ENCODE measurements at places on chromosomes 2 and 18.
A peak's percentile ranks its signal among the peaks of the same experiment; 100 is the strongest.

DNA sequence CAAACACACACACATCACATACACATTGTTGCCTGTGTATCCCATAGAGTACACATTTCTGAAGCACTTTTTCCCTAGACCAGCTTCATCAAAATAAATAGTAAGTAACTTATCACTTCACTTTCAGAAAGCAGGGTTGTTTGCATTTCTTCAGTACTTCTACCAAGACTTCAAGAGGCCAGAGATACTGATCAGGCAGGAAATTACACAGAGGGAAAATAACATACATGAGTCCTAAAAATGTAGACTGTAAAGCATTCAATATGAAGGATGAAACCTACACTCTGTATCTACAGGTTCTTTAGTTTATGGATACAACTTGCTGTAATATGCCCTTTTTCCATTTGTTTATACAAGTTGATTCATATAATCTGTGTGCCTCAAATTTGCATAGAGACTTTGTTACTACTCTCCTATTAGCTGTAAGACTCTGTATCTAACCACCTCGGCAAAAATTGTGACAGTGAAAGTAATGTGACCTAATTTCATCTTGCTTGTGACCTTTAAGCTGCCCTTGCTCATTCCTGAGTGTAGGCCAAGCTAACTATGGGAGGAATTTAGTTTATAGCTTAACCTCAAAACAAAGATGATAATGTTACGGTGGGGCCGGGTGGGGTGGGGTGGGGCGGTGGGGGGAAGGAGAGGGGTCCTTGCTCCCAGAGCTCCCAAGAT is 228.9 kb upstream of the SPOPL start:
- DNase-seq: no peak
- H3K27ac ChIP-seq: no peak overlapping the region
- H3K36me3 ChIP-seq: no peaks in the 10 kb centered on the region
- H3K4me3 ChIP-seq: no peak overlapping the region
- no peaks in the 10 kb centered on the region for H3K27me3 ChIP-seq
- H3K4me1 ChIP-seq: peaks cover 5% of the 10 kb centered on the region

DNA sequence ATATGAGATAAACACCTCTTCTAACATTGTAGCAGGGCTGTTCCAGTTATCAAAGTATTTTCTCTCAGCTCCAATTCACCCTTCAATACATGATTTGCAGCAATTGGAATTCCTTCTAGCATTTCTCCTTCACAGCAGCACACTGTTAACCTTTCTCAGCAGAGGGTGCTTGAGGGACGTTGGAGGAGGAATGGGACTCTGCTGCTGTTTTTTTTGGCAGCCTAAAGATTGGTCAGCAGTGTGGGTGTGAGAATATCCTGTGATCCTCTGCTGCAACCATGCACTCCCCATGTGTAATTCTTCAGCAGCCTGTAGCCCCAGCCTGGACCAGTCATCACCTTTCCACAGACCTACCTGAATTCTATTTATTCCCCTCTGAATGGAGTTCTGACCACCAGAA is 1708.9 kb upstream of the CELF4 start:
- no peaks in the 10 kb centered on the region for H3K27me3 ChIP-seq
- H3K27ac ChIP-seq: no peak overlapping the region
- DNase-seq: no peak
- H3K4me3 ChIP-seq: no peak overlapping the region

- H3K4me1 ChIP-seq: peaks cover 37% of the 10 kb centered on the region
- DNase-seq: no peak
- H3K4me3 ChIP-seq: no peak overlapping the region
- H3K27ac ChIP-seq: no peak overlapping the region
- H3K27me3 ChIP-seq: no peaks in the 10 kb centered on the region
Measured at GRCh38 chr2:74387346-74387745, 7.2 kb upstream of the DCTN1 start.

DNA sequence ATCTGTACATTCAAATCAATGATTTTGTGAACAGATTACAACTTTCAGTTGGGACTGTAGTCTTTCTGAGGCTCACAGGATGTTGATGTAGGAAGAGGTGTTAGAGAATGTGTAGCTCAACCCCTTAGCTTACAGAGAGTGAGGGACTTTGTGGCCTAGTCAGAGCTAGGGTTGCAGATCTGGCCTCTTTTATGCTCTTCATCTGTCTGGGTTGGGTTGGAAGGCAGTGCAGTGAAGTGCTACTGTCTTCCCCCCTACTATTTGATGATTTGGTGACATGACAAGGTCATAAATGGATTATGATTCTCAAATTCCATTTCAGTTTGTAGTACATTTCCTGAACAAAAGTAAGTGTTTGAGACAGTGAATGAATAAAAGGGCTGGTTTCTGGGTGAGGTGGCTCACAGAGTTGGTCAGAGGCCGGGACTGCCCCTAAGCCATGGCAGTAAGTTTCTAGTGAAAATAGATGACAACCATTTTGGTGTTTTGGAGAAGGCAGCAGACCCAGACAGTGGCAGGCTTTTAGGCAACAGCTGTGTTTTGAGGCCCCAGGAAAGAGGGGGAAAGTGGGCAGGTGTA is 21.6 kb downstream of the MAP4K4 start:
- no peaks in the 10 kb centered on the region for H3K4me1 ChIP-seq
- H3K36me3 ChIP-seq: no peaks in the 10 kb centered on the region

DNA sequence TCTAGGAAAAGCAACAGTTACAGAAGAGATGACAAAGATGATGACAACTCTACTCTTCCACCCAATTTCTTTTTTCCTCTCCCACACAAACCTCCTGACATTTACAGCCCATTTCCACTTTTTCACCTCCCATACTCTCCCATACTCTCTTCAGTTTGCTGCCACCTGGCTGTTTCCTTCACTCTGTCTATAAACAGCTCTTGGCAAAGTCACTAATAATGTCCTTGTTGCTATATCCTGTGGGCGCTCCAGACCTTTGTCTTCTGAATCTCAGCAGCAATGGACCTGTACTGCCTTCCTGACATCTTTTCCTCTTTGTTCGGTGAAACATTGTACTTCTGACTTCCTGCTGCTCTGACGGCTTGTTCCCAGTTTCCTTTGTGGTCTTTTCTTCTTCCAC is 60.7 kb upstream of the CAVIN2 start:
- no peak overlapping the region for H3K27ac ChIP-seq
- H3K4me1 ChIP-seq: peaks cover 6% of the 10 kb centered on the region
- no peak for DNase-seq
- no peaks in the 10 kb centered on the region for H3K36me3 ChIP-seq

DNA sequence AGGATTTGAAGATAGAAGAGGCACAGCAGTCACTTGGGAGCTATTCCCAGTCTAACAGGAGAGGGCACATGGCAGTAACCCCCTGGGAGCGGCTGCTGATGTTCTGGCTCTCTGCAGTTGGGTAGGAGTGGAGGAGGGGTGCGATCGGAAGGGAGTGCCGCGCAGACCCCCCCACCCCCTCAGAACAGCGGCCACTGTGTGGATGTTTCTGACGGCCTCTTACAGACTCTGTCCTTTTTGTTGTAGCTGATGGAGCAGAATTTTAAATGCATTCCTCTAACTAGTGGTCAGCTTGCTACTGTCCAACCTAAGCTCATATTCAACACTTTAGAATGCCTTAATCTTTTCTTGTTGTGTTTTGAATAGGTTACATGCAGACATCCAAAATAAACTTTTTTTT is 127.9 kb downstream of the AGAP1 start:
- no peak overlapping the region for H3K4me3 ChIP-seq
- H3K27me3 ChIP-seq: no peaks in the 10 kb centered on the region
- H3K27ac ChIP-seq: no peak overlapping the region
- no peaks in the 10 kb centered on the region for H3K36me3 ChIP-seq
- DNase-seq: no peak

- H3K36me3 ChIP-seq: no peaks in the 10 kb centered on the region
- no peaks in the 10 kb centered on the region for H3K4me1 ChIP-seq
- H3K4me3 ChIP-seq: no peak overlapping the region
- H3K27ac ChIP-seq: no peak overlapping the region
- H3K27me3 ChIP-seq: no peaks in the 10 kb centered on the region
Measured at GRCh38 chr2:234808907-234809306, 142.9 kb upstream of the SH3BP4 start.

DNA sequence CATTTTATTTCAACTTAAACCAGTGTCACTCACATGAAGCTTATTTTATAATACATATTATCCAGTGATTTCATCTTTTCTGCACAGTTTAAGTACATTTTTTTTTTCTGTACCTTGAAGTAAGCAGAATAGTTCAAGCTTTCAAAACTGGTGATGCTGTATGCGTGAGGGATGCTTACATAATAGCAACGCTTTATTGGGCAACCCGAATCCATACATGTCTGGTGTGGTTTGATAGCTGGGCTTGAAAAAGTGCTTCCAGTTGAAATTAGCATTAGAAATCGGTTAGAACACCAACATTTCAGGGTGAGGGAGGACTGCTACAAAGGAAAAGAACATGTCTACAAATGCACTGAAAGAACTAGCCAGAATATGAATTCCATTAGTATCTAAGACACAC is 117.4 kb downstream of the MBP start:
- no peak overlapping the region for H3K4me3 ChIP-seq
- peaks cover 6% of the 10 kb centered on the region for H3K4me1 ChIP-seq
- no peak for DNase-seq

- no peak within 1 kb of the TSS for H3K4me3 ChIP-seq
- H3K27me3 ChIP-seq: no peaks in the 10 kb centered on the region
- H3K27ac ChIP-seq: no peak within 1 kb of the TSS
- H3K36me3 ChIP-seq: peaks cover 66% of the 10 kb centered on the region
- DNase-seq: no peak
Measured at GRCh38 chr2:232776435-232776834, at the start of gene KCNJ13. Gene KCNJ13, minus strand, starts transcription at chr2:232776565. Its CDS starts 5,203 bp downstream, at chr2:232771362.

DNA sequence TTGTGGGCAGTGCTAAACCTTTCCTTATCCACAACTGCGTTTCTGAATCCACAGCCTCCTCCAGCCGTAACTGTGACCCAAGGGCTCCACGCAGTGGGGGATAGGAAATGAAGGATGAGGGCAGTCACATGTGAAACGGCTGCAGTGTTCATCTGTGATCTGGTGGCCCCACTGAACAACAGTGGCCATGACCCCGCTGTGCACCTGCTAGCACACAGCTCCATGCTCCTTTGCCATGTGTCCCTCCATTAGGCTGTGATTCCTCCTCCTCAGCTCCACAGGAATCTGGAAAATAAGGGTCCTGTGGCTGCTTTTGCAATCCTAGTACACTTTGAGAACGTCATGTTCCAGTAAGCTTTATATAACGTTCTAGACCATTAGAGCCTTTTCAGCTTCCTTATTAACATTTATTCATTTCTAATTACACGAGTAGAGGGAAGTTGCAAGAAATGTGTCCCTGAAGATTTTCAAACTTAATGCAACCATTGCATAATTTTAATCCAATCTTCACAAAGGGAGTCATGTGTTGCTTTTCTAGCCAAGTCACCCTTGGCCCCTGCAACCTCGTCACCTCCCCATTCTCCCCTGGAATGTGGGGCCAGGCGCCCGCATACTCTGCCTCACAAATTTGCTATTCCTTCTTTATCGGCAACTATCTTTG is 7.1 kb upstream of the NAPG start:
- DNase-seq: no peak
- H3K4me1 ChIP-seq: peaks cover 29% of the 10 kb centered on the region
- H3K27ac ChIP-seq: peak overlapping the region; percentile 81
- no peaks in the 10 kb centered on the region for H3K27me3 ChIP-seq
- no peak overlapping the region for H3K4me3 ChIP-seq

DNA sequence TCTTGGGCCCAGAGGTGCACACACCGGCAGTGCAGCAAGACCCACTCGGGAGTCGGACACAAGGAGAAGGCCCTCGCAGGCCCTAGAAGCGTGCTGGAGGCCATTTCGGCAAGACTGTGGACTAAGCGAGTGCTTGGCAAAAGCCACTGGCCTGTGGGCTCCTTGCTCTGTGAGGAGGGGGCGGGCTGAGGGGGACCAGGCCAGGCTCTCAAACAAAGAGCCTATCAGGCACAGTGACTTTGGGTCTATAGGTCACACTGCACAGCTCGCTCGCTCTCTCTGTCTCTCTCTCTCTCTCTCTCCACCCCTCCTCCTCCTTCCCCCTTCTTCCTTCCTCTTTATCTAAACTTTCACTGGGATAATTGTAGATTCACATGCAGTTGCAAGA is 23.6 kb upstream of the ZCCHC2 start:
- H3K4me3 ChIP-seq: no peak overlapping the region
- no peak for DNase-seq
- no peaks in the 10 kb centered on the region for H3K4me1 ChIP-seq
- no peak overlapping the region for H3K27ac ChIP-seq

DNA sequence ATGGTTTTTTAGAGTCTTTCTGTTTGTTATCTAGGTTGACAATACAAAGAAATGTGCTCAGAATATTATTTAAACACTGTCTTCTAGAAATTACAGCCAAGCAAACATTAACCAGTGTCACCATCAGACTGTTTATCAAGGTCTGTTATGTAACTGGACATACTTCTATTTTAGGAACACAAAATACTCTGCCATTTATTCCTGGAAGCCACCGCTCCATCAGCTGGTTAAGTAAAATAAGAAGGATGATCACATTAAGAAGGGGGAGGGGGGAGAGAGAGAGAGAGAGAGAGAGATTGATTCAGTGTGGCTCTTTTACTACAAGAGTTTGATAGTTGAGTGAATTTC is 47.9 kb downstream of the MBP start:
- peak overlapping the region; percentile 57 for H3K27ac ChIP-seq
- H3K27me3 ChIP-seq: no peaks in the 10 kb centered on the region
- H3K4me1 ChIP-seq: peaks cover 82% of the 10 kb centered on the region
- DNase-seq: no peak
- no peak overlapping the region for H3K4me3 ChIP-seq

GRCh38 chr2:237603718-237604362 is 13.3 kb upstream of the RAB17 start:
- no peak for DNase-seq
- peaks cover 8% of the 10 kb centered on the region for H3K4me1 ChIP-seq
- peak overlapping the region; percentile 69 for H3K27ac ChIP-seq
- no peaks in the 10 kb centered on the region for H3K27me3 ChIP-seq

DNA sequence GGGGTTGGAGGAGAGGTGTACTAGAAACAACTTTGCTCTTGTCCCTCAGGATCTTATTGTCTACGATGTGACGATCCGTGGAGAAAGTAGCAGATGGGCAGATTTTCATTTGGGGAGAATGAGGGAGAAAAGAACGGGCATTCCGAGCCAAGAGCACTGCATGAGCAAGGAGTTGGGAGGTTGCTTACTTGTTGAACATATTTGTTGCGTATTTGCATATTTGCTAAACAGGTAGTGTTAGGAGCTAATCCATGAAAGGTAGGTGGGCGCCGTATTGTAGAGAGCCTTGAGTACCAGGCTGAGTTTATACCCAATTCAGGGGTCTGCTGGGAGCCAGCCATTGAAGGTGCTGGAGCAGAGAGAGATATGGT is 490 bp downstream of the BCS1L start:
- peak overlapping the region; percentile 87 for H3K27ac ChIP-seq
- H3K4me1 ChIP-seq: peaks cover 17% of the 10 kb centered on the region
- H3K27me3 ChIP-seq: no peaks in the 10 kb centered on the region
- peak overlapping the region; percentile 68 for H3K4me3 ChIP-seq
- peaks cover 14% of the 10 kb centered on the region for H3K36me3 ChIP-seq

DNA sequence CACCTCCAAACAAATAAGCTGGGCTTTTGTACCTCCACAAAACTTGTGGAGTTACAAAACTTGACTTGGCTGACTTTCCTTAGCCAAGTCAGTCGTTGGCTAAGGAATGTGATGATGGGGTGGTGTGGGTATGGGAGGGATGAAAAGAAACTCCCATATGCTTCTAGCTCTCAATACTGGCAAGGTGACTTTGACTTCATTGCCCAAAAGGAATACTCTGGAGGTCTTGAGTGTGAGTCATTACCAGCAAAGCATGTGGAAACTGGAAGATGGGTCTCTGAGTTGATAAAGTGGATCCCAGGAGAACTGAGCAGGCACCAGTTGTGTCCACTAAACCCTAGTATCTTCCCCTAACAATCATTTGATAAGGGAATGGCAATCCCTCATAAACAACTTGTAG is 226.7 kb downstream of the GULP1 start:
- H3K27ac ChIP-seq: no peak overlapping the region
- H3K4me3 ChIP-seq: no peak overlapping the region
- no peaks in the 10 kb centered on the region for H3K27me3 ChIP-seq

All from esophagus squamous epithelium (tissue), 5 donors.